ENCODE measurements at places on chromosomes 12 and 14.

GRCh38 chr12:4416276-4416675 is 29.3 kb downstream of the FGF6 start:
- no peak for DNase-seq

DNA sequence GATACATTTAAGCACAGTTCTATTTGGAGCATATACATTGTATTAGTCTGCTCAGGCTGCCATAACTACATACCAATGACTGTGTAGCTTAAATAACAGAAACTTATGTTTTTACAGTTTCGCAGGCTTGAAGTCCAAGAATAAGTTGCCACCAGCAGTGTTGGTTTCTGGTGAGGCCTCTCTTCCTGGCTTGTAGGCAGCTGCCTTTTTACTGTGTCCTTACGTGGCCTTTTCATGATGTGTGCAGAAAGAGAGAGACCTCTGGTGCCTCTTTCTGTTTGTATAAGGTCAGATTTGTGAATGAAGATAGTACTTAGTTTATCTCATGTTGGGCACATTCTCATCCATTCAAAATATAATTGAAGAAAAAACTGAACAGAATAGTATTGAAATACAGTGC is 636.6 kb downstream of the FLRT2 start:
- DNase-seq: no peak

DNA sequence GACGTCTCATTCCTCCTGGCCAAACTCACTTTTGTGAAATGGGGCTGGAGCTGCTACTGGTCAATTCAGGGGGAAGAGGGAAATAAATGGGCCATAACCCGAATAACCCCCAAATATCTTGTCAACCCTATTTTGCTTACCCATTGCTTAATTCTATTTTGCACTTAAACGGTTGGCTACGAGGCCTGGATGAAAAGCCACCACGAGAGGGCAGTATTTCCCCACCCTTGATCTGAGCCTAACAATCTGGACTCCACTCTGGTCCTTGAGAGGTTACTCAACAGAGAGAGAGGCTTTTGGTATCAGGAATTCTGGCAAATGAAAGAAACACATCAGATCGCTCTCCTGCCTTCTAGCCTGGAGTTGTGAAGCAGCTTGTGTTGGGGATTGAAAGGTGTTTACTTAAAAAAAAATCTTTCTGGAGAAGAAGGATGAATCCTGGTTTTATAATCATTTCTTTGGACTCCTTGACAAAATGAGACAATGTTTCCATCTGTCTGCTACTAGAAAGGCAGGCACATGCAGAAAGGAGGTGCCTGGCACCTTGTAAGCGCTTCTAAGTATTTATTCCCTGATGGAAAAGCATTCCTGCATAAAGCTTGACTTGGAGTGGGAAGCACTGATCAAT is 22.4 kb upstream of the FBXO21 start:
- peak; percentile 49 for DNase-seq

DNA sequence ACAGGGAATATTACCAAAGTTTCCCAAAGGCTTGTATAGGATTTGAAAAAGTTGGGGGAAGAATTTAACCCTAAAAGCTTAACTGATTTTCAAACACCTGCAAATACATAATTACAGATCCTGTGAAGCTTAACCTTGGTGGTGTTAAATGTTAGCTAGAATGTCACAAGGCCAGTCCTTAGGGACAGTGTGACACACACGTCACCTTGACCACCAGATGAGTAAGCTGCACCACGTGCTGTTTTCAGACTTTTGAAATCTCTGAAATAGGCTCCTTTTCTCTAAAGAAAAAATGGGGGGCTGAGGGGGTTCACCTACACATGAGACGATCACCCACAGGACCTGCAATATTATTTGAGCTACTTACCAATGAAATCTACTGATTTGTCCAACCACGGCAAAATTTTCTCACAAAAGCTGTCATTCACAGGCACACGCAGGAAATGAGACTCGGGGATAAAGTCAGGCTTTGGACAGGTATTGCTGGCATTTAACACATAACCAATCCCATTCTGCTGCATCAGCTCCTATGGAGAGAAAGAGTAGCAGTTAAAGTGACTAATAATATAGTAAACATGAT is 75.9 kb downstream of the DUSP16 start:
- DNase-seq: no peak

GRCh38 chr14:104891664-104892530 is 26.8 kb downstream of the CEP170B start:
- DNase-seq: no peak

DNA sequence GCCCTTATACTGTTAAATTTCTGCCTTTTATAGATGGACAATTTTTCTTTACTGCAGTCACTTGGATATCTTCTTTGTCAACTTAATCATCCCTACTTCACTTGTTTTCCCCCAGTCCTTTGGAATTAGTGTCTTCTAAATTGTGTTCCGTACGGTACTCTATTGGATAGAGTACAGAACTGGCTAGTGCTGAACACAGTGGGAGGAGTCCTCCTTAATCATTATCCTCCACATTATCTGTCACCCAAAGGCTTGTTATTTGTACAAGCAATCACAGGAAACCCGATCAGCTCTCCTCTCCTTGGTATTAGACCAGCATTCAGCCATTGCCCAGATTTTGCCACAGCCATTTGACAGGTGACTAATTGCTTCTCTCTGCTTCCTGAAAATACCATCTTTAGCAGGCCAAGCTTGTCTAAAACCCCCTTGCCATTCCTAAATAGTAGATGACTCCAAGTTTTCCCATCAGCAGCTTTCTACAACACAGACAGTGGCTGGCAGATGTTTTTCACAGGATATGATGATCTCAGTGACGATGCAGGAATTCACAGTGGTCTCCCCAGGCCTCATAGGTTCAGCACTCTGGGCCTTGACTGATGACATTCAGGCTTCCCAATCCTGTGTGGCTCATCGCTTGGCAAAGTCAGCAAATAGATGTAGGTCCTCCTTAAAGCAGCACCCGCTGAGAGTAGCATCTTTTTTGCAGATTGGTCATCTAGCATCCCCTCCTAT is 216.0 kb upstream of the RGS6 start:
- no peak for DNase-seq

DNA sequence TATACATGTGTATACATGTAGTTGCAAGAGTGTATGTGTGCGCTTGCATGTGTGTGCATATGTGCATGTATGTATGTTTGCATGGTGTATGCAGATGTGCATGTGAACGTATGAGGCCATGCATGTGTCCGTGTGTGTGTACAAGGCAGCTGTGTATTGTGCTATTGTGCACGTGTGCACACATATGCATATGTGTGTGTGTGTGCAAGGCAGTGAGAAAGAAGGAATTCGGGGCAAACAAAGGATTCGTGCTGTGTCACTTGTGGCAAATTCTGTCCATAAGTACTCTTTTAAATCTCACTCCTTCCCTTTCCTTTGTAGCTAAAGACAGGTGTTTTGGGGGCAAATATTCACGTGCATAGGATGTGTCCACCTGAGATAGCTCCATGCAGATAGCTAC is 227.1 kb downstream of the VRK1 start:
- no peak for DNase-seq

DNA sequence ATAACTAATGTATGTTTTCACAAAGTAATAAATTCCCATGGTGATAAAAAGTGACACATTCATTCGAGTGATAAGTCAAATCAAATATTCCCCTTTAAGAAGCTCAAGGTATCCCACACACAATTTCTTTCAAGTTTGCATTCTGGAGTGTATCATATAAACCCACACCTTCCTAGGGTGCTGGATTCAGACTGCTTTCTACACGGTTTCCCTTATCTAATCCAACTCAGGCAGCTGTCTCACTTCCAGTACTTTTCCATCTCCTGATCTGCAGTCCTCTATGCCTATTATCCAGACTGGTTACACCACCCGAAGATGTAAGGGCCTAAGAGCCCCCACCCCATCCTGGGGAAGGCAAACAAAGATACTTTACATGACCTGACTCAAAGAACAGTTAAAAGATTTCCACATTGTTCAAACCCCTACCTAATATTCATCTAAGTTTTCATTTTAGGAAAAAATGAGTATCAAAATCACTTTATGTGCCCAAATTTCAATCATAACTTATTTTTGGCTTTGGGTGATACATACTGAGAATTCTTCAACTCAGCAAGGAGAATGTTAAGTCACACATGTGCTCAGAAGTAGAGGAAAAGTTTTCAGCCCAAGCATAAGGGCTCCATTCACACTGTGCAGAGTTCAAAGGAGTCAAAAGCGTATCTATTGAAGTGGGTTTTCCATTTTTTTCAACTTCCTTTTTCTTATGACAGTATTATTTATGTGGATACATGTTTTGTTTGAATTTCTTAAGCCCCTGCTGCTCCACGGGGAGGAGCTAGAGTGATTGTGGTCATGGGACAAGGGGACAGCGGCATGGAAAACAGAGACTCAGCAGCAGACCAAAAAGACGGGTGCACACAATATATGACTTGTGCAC is 41.8 kb downstream of the CORO1C start:
- peak; percentile 66 for DNase-seq

- no peak for DNase-seq
Measured at GRCh38 chr12:104583301-104583700, 126.6 kb downstream of the CHST11 start.

DNA sequence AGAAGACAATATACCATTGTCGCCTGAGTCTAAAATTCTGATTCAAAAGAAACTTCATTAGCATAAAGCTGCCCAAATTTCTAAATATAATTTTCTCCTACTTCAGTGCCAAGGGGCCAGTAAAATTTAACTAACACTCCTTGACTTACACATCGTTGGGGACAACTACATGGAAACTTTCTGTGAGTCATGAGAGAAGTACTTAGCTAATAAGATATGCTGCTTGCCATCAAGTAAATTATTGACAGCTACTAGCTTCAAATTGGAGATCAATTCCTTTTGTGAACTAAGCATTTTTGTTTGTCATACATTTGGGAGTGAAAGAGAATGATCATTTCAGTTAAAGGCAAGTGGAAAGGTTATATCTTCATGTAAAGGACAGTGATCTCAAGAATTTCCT is 373.3 kb downstream of the MDGA2 start:
- no peak for DNase-seq

- peak; percentile 60 for DNase-seq
Measured at GRCh38 chr12:55847033-55847432, 4.3 kb upstream of the MMP19 start.

GRCh38 chr14:103630364-103631108 is 1.5 kb downstream of the KLC1 start:
- no peak for DNase-seq

- no peak for DNase-seq
Measured at GRCh38 chr14:51847489-51847796, 13.0 kb upstream of the GNG2 start.

- DNase-seq: no peak
Measured at GRCh38 chr14:57610631-57611030, 117.0 kb upstream of the CCDC198 start.

DNA sequence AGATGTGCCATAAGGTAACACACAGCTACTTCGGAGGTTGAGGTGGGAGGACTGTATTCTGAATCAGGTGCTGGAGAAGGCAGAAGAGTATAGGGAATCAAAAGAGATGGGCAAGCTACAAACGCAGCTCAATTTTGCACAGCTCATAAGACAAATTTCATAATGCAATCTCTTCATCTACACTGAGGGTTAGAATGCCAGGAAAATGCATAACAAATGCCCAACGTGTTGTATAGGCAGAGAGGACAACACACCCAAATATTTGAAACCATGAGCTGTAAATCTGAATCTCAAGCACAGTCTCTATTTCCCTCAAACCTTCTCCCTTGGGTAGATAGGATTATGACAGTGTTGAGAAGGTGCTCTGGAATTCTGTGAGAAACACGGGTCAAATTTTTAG is 263.1 kb upstream of the FOXN3 start:
- DNase-seq: no peak

DNA sequence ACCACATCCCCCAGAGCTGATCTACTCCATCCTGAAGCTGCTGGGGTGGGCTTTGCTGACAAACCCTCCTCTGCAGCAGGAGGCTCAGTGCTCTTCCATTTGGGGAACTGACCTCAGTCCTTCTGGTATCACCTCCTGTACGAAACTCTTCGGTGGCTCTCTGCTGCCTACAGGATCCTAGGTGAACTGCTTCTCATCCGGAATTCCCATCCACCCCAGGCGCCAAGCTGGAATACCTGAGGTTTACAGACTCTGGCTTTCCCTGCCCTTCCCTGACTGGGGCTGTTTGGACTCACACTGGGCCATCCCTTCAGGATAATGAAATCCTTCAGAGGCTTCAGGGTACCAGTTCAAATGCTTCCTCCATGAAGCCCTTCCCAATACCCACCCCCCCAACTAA is 26.2 kb downstream of the GCN1 start:
- no peak for DNase-seq

- no peak for DNase-seq
Measured at GRCh38 chr14:90495357-90496276, 98.8 kb downstream of the CALM1 start.

DNA sequence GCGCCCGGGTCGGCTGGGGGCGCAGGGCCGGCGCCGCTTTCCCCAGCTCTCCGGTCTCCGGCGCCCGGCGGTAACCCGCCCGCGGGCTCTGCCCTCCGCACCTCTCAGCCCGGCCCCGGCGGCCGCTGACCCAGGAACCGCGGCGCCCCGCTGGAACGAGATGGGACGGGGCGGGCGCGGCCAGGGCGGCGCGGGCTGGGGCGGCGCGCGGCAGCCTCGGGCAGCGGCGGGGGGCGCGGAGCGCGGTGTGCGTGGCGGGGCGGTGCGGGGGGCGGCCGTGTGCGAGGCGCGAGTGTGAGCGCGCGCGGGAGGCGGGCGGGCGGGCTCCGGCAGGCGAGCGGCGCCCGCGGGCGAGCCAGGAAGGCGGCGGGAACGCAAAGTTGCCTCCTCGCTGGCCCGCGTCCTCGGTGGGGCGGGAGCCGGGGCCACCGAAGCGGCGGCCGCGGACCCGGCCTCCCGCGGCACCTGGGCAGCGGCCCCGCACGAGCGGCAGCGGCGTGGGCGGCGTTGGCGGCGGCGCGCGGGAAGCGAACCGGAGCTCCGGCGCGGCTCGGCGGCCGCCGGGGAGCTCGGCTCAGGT is 671 bp upstream of the DIO3 start:
- DNase-seq: no peak
